ENCODE measurements at places on chromosomes 7 and 10.

DNA sequence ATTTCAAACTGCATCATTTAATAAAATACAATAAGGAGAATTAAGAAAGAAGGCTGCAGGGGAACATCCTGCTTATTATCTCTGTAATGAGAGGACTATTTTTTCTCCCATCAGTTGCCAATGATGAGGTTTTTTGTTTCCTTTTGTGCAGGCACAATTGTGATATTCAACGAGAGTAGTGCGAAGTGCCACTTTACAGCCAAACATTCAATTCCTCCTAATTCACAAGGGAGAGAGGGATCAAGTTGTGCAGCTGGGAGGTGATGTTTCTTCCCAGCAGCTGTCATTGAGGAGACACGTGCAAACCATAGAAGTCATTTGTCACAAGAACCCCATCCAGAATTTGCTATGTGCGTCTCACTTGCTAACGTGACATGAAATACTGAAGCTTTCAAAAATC lies 81.6 kb upstream of the ICA1 start:
- peak; percentile 85 for DNase-seq

DNA sequence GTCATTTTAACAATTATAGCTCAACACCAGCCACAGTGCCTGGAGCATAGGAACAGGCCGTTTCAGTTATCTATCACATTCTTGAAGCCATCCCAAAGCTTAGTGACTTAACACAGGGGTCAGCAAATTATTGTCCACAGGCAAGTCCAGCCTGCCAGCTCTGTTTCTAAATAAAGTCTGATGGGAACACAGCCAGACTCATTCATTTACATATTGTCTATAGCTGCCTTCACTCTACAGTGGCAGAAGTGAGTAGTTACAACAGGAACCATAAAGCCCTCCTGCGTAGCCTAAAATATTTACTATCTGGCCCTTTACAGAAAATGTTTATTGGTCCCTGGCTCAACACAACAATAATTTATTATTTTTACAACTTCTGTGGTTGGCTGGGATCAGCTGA lies 407.5 kb upstream of the AUTS2 start:
- DNase-seq, result no peak

DNA sequence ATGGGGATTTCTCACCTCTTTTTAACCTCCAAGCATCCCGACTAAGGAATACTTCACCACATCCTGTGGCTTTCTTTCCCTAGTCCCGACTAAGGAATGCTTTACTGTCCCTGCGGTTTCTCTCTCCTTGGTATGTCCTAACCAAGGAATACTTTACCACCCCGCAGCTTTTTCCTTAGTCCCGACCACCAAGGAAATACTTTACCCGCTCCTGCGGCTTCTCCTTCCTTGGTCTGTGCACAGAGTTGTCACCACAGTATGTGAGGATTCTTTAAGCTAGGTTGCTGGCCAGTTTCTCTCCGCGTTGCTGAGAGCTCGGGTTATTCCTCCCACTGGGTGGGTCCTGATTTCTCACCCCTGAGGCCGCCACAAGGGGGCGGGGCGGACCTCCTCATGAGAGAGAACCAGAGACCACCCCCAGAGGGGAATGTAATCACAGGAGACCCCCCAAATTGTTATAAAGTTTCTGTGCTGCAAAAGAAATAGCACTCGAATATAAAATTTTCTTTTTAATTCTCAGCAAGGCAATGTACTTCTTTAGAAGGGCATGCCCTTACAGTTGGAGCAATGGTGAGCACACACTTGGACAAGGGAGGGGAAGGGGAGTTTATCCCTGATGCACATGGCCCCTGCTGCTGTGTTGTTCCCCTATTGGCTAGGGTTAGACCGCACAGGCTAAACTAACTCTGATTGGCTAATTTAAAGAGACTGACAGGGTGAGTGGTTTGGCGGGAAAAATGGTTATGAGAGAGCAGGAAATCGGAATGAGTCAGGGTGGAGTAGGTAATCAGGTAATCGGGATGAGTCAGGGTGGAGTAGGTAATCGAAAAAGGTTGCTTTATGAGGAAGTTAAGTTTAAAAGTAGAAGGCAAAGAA lies 12.8 kb downstream of the SUGCT start:
- no peak for DNase-seq

DNA sequence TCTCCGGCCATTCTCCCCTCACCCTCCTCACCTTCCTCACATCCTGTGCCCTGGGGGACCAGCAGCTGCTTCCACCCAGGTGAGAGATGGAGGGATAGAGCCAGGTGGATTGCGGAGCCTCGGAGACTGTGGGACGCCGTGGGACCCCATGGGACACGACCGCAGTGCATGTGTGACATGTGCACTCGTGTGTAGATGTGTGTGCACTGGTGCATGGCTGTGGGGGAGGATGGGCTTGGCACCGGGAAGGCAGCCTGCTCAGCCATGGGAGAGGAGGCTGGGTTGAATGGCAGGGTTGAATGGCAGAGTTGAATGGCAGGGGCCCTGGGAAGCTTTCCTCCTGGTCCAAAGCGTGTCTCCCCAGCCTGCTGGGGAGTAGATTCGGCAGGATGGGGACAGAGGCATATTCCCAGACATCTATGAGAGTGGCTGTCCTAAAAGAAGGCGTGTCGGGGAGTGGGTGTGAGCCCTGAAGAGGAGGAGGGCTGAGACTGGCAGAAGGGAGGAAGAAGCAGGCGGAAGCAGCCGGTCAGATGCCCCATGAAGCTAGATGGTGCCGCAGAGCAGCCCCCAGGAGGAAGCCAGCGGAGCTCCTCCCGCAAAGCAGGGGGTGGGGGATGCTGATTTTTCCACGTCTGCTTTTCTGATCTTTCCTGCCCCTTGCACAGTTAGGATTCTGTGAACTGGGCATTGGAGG lies 815 bp downstream of the GIMAP8 start:
- DNase-seq, result no peak

DNA sequence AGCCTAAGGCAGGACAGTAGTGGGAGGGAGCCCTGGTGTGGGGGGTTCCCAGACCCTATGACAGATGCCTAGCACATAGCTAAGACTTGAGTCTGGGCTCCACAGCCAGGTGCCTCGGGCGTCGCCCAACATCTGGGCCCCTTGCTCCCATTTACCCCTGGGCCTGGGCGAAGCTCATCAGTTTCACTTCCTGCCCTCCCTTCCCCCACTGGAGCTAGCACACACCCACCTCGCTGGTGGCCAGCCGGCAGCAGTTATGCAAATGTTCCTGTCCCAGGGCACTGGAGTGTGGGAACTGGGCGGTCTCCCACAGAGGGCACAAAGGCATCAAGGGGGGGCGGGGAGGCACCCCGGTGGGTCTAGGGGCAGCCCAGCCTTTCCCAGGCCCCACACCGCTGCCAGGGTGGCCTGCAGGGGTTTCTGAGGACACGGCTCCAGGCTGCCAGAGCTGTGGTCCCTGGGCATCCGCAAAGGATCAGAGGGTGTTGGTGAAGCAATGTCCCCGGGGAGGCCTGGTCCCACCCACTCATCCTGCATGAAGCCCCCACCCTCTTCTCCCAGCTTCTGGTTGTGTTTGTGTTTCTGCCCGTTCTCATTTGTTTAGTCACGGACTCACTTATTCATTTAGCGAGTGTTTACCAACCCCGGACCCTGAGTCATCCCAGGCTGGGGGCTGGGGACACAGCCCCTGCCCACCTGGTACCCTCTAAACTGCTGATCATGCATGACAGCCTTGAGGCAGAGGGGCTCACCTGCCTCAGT lies 20.4 kb downstream of the SH2B2 start:
- peak; percentile 94 for DNase-seq

- DNase-seq, result no peak
Observed at GRCh38 chr7:131281266-131282048, 46.2 kb upstream of the MKLN1 start.

- no peak for DNase-seq
Observed at GRCh38 chr7:70456719-70457118, 675.2 kb upstream of the GALNT17 start.

- DNase-seq, result no peak
Observed at GRCh38 chr10:98394851-98395440, 20.0 kb downstream of the PYROXD2 start.

DNA sequence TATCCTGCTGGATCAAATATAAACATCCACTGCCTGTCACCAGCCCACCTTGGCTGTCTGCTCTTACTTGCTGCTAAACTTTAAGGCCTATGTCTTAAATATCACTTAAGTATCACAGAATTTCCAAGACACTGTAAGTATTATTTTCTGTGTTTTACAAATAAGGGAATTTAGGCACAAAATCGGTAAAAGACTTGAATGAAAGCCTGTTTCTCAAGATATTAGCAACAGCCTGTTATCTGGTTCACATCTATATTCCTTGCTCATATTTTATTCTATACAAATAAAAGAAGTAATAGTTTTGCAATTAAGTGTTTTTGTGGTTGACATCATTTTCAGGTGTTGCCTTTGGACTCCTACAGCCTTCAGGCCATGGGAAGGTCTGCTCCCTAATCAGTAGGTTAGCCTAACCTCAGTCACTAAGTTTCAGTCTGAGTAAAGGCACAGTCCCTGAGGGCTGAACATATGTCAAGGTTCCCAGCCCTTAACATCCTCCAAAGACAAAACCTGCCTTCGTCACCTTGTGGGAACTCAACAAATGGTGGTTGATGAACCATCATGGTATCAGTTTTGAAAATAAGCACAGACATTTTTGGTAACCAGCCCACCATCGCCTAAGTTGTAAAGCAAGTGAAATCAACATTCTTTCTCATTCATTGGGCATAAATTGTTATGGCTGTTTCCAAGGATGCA lies 127.1 kb downstream of the CREB5 start:
- no peak for DNase-seq

DNA sequence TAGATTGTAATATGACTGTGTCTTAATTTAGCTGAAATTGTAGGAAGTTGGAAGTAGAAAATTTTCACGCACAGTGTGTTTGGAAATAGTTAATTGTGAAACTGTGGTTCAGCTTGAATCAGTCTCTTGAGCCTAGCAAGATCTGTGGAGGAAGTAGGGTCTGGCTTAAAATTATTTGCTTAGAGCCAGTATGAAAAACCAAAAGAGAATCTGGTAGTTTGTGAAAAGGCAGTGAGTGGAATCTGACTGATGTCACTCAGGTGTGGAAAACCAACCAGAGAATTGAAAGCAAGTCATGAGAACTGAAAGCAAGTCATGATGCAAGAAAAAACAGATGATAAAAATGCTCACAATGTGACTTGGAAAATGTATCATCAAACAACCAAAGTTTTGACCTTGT lies 11.5 kb downstream of the LIPJ start:
- DNase-seq, result no peak

DNA sequence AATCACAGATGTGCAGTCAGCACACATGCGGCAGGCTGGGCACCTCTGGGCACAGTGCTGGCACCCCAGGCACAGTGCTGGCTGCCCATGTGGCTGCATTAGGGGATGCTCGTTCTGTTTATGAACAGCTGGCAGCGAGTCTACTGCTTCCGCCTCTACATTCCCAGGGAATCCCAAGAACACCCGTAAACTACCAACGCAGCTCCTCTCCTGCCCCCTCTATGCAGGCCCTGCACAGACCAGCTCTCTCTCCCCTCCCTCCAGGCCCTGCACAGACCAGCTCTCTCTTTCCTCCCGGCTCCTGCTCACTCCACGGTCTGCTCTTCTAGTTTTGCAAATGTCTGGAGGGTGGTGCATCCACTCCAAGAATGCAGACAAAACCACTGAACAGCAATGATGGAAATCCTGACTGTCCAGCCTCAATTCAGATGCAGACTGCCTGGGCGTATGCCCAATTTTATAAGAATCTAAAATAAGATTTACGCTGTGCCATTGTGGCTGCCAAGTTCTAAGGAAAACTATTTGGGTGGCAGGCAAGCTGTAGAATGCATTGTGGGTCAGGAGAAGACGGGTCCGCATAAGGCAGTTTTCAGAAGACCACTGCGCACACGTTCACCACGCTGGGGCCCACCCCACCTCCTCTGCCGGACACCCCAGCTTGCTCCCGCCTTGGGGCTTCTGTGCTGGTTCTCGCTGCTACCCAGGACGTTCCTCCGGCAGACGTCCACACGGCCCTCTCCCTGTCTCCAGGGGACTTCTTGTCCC lies 234.6 kb downstream of the ZMYND11 start:
- no peak for DNase-seq

DNA sequence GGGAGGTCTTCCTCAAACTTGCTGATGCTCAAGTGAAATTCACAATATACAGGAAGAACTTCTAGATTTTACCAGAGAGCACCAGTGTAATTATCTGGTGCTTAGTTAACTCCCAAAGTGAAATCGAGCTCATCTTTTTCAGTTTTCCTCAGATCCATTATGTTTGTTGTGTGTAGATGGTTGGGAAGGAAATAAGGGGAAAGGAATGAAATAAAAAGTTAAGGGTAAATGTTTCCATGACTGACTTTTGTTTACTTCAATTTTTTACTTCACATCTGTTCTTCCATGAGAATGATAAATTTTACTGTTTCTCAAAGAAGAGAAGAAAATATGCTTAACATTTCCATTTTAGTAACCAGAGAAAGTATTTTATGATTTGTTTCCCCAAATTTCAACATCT lies 21.3 kb downstream of the FAM107B start:
- no peak for DNase-seq

DNA sequence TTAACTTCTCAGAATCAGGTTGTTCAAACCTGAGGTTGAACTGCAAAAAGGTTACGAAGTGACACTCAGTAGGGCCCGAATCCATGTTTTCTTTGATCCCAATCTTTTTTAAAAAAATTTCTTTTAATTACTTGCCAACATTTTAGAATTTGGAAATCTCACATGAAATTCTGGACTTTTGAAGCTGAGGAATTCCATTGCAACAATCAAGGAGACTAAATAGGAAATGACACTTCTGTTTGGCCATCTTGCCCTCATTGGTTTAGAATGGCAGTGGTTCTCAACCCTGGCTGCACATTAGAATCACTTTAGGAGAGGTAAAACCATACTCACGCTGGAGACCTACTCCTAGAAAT lies 471 bp upstream of the TOMM7 start:
- peak; percentile 36 for DNase-seq

DNA sequence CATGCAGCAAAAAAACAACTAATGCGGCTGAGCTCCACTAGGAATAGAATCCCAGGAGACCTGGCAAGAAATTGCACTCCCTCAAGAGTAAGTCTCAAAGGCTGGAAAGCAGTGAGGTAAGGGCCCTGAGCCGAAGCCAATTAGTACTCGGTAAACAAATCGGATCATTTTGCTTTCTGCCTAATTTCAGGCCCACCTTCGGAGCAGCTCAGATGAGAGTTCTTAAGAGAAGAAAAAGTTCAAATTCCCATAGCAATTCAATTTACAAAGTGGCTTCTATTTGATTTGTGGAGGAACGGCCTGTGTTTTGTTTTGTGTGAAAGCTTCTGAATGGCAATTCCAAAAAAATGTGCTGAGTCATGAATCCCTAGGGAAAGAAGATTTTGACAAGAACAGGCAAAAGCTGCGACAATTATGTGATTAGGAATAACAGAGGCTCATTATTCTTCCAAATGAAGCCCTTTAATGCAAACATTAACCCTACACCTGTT lies 60.9 kb downstream of the SLC16A9 start:
- peak; percentile 90 for DNase-seq

DNA sequence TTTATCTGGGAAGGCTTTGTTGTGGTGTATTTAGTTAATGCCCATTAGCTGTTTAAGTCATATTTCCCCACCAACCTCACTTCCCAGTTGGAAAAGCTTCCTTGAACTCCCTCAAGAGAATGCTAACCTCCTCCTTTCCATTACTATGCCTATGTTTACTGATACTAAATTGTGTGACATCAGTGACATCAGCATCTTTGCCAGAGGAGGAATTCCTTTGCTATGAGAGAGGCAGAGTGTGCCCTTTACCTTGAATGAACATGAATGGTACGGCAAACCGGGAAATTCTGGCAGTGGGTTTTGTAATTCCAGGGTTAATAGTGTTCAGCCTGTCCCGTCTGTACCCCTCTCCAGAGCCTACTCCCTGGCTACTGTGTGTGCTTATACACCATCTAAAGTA lies 22.1 kb upstream of the GLCCI1 start:
- DNase-seq, result no peak

Measured in NCI-H69 (cell line).